ENCODE measurements at places on chromosomes 1 and 21. TPM values are rescaled to one million over a fixed set of nuclear protein-coding genes. Genes with fewer than 3 reads are reported as not detected.

DNA sequence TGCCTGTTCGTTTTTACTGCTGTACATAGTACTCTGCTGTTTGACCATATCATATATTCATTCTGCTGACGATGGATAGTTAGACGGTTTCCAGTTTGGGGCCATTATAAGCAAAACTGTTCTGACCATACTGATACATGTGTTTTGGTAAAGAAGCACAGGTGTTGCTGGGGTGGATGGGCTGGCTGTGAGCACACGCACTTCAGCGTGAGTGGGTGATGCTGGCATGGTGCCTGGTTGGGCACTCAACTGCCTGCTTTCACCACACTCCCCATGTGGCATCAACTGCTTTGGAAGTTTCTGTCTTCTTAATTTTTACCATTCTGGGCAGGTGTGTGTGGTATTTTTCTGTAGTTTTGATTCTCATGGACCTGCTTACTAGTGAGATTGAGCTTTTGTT is 37.3 kb downstream of the ADARB1 start:
- peaks cover 7% of the 10 kb centered on the region for H3K36me3 ChIP-seq
- H3K27me3 ChIP-seq = peaks cover 2% of the 10 kb centered on the region
- H3K27ac ChIP-seq = no peak overlapping the region
- no peak for DNase-seq
- peaks cover 65% of the 10 kb centered on the region for H3K4me1 ChIP-seq

DNA sequence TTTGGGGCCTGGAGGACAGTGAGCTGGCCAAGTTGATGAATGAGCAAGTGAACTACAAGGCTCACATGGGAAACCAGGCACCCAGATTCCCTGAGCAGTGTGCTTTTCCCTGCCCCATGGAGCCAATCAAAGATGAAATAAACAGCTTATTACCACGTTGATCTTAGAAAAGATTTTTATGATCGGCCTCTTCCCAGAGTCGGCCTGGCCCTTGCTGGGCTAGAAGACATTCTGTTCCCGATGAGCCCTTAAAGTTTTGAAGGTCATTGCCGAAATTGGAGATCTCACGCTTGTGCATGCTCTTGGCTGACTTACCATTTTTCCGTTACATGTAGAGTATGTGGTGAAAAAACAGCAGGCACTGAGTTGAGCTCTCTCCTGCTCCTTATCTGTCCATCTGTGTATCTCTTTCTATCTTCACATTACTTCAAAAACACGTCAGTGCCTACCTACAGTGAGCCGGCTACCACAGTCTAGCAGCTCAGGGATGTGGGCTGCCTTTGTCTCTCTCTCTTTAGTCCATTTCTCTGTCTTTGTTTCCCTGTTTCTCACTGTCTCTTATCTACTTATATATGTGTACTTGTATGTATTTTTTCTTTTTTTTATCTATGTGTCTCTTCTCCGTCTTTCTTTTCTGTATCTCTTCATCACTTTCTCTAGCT is 248.8 kb upstream of the USP24 start:
- DNase-seq = no peak
- H3K27me3 ChIP-seq = no peaks in the 10 kb centered on the region
- H3K4me1 ChIP-seq = no peaks in the 10 kb centered on the region
- H3K4me3 ChIP-seq = no peak overlapping the region
- no peaks in the 10 kb centered on the region for H3K36me3 ChIP-seq

DNA sequence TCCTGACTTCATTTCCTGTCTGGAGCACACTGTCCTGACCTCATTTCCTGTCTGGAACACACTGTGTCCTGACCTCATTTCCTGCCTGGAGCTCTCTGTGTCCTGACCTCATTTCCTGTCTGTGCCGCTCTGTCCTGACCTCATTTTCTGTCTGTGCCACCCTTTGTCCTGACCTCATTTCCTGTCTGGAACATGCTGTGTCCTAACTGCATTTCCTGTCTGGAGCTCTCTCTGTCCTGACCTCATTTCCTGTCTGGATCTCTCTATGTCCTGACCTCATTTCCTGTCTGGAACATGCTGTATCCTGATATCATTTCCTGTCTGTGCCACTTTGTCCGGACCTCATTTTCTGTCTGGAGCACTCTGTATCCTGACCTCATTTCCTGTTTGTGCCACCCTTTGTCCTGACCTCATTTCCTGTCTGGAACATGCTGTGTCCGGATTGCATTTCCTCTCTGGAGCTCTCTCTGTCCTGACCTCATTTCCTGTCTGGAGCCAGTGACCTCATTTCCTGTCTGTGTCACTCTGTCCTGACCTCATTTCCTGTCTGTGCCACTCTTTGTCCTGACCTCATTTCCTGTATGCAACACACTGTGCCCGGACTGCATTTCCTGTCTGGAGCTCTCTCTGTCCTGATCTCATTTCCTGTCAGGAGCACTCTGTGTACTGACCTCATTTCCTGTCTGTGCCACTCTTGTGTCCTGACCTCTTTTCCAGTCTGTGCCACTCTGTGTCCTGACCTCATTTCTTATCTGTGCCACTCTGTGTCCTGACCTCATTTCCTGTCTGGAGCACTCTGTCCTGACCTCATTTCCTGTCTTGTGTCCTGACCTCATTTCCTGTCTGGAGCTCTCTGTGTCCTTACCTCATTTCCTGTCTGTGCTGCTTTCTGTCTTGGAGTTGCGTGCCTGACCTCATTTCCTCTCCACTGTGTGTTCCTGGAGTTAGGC is 27.6 kb downstream of the SKI start:
- H3K27me3 ChIP-seq = no peaks in the 10 kb centered on the region
- H3K4me3 ChIP-seq = no peak overlapping the region
- peaks cover 39% of the 10 kb centered on the region for H3K4me1 ChIP-seq
- peak; percentile 73 for DNase-seq
- no peak overlapping the region for H3K27ac ChIP-seq

- peaks cover 4% of the 10 kb centered on the region for H3K36me3 ChIP-seq
- H3K4me3 ChIP-seq = no peak overlapping the region
- H3K27me3 ChIP-seq = peaks cover 8% of the 10 kb centered on the region
- no peak overlapping the region for H3K27ac ChIP-seq
- no peak for DNase-seq
These were observed 81.7 kb upstream of the DUSP10 start for GRCh38 chr1:221823561-221823960.

DNA sequence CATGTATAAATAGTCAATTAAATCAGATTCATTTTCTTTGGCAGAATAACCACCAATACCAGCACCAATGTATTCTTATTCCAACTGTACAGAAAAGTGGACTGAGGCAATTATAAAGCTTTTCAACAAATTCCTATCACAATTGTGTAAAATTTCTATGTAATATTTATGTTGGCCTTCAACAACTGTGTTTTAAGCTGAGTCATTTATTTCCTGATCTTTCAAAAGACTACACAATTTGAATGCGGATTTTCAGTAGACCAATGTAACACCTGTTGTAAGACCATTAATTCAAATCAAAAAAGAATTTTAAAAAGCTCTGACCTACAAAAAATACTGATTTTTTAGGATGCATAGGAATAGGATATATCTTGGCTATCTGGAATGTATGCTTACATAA is 25.5 kb downstream of the GPATCH2 start:
- H3K27ac ChIP-seq = no peak overlapping the region
- DNase-seq = no peak
- no peaks in the 10 kb centered on the region for H3K4me1 ChIP-seq
- peaks cover 6% of the 10 kb centered on the region for H3K36me3 ChIP-seq

- no peaks in the 10 kb centered on the region for H3K36me3 ChIP-seq
- H3K4me3 ChIP-seq = no peak overlapping the region
- H3K27me3 ChIP-seq = peaks cover 18% of the 10 kb centered on the region
- H3K27ac ChIP-seq = no peak overlapping the region
These were observed 12.6 kb downstream of the FLG2 start for GRCh38 chr1:152347116-152347728.

DNA sequence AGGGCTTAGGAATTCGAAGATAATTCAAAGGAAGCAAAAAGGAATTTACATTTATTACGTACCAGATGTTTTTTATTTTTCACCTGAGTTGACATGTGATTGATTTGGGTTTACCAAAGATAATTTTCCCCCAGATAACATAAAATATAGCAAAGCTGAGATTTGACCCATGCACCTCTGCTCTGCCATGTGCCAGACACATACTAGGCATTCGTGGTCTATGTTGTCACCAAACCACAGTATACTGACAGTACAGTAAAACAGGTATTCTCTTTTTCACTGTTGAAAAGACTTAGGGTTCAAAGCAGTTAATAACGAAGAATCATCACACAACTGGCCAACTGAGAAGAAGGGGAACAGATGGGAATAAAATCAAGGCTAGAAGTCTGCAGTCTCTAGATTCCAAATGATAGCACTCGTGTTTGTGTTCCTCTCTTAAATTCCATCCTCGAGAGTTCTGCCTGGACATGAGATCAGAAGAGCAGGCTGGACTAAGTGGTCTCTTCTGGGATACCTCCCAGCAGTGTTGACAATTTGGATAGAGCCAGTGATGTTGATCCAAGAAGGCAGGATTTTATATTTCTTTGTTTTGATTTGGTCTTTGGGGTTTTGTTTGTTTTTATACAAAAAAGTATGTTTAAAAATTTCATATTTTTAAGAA is 85.3 kb upstream of the RAVER2 start:
- peaks cover 5% of the 10 kb centered on the region for H3K27me3 ChIP-seq
- no peak for DNase-seq
- no peak overlapping the region for H3K27ac ChIP-seq

DNA sequence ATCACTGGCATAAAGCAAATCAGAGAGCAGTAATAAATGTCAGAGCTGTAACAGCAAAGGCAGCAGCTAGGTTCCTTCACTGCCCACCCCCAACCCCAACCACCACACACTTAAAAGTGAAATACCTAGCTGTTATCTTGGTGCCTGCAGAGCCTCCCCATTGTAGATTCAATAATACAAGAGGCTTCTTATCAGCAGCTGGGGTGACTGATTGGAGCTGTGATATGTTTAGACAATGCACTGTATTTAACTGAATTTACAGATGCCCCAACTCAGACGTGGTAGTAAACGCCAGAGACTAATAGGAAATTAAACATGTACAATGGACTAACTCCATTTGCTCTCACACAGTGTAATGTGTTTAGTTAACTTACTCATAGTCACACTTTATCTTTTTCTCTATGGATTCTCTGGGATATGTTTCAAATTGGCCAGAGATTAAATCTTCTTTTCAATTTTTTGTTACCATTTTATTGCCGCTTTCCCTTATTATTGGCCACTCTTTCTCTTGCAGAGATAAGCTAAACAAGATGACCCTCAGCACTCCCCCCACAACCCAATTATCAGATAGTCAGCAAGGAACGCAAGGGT is 117.1 kb downstream of the ESRRG start:
- H3K36me3 ChIP-seq = no peaks in the 10 kb centered on the region
- peaks cover 5% of the 10 kb centered on the region for H3K27me3 ChIP-seq
- H3K27ac ChIP-seq = no peak overlapping the region

DNA sequence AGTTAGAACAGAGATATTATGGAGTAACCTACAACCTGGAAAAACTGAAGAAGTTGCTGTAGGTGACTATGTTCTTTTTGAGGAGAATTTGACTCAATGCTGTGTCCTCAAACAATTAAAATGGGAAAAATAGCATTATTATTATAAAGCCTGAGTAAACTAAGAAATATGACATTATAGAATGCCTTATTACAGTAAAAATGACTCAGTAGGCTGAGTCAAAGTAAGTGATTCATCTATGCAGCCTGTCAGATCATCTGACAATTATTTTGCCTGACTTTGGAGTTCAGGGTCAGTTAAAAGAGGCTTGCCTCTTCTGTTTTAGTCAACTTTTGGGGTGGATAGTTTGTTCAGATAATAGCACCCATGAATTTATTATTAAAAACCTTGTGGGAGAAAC is 150.8 kb upstream of the PTGFR start:
- no peak for DNase-seq
- H3K27me3 ChIP-seq = no peaks in the 10 kb centered on the region
- no peak overlapping the region for H3K4me3 ChIP-seq

- H3K27me3 ChIP-seq = no peaks in the 10 kb centered on the region
- no peaks in the 10 kb centered on the region for H3K4me1 ChIP-seq
- no peaks in the 10 kb centered on the region for H3K36me3 ChIP-seq
- no peak for DNase-seq
These were observed 227.9 kb downstream of the CENPF start for GRCh38 chr1:214830941-214831340.

DNA sequence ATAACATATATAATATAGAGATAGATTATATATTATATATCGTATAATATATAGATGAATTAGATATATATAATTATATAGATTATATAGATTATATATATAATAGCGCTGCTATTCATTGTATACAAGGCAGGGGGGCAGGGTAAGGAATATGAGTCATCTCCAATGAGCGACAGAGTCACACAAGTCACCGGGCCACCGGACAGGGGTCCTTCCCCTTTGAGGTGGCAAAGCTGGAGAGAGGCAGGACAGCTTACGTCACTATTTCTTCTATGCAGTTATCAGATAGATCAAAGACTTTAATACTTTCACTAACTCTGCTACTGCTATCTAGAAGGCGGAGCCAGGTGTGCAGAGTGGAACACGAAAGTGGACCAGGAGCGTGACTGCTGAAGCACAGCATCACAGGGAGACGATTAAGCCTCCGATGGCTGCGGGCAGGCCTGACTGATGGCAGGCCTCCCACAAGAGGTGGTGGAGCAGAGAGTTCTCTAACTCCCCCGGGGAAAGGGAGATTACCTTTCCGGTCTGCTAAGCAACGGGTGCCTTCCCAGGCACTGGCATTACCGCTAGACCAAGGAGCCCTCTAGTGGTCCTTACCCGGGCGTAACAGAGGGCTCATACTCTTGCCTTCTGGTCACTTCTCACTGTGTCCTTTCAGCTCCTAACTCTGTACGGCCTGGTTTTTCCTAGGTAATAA is 2154.7 kb downstream of the MRPL39 start:
- no peak overlapping the region for H3K4me3 ChIP-seq
- no peaks in the 10 kb centered on the region for H3K4me1 ChIP-seq
- H3K27me3 ChIP-seq = no peaks in the 10 kb centered on the region
- H3K27ac ChIP-seq = no peak overlapping the region

DNA sequence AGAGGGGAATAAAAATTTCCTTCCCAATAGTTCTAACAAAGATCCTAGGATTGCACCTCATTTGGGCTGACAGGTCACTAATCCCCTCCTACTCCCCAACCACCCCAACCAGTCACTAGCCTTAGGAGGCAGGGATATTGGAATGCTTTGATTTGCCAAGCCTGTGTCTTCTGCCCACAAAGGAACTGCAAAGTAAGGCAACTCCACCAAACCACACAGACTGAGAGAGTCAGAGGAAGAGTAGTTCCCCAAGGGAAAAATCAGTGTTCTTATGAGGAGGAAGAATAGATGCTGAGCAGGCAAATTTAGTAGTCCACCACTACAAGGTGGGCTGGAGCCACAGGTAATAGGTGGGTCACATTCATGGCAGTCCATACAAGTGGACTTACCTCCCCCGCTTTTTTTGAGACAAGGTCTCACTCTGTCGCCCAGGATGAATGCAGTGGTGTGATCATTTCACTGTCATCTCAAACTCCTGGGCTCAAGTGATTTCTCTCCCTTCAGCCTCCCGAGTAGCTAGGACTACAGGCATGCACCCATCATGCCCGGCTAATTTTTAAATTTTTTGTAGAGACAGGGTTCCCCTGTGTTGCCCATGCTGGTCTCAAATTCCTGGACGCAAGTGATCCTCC is 3.7 kb upstream of the TMEM39B start:
- no peak overlapping the region for H3K4me3 ChIP-seq
- no peaks in the 10 kb centered on the region for H3K36me3 ChIP-seq
- H3K4me1 ChIP-seq = peaks cover 31% of the 10 kb centered on the region
- H3K27me3 ChIP-seq = no peaks in the 10 kb centered on the region
- H3K27ac ChIP-seq = no peak overlapping the region

- no peaks in the 10 kb centered on the region for H3K36me3 ChIP-seq
- no peak overlapping the region for H3K27ac ChIP-seq
- no peak overlapping the region for H3K4me3 ChIP-seq
- H3K27me3 ChIP-seq = no peaks in the 10 kb centered on the region
- DNase-seq = no peak
These were observed 162.7 kb downstream of the PIGK start for GRCh38 chr1:77056525-77056924.

The TAS1R3 gene
- total RNA-seq = 0.34 TPM

The DMBX1 gene
- not detected for total RNA-seq

The ICOSLG gene
- 6.4 TPM for total RNA-seq
